Kidney (tissue), 22 donors: ENCODE measurements at places on chromosomes 5 and 9. TPM values are rescaled to one million over a fixed set of nuclear protein-coding genes. Genes with fewer than 3 reads are reported as not detected.

DNA sequence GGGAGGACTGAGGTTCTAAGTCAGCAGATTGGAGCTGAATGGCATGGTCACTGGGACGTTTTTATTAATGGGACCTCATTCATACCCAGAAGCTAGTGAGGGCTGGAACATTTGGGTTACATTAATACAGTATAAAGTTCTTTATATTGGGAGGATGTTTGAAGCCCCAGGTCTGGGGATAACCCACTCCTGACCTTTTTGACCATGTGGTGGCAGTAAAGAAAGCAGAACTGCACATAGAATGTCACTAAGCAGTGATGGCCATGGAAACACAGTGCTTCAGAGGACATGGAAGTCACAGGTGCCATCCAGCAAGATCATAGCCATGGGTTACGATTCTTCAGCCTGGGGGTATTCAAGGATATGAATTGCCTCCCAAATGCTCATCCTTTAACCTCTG, 176.0 kb downstream of the ATP10B start:
- H3K27me3 ChIP-seq: no peaks in the 10 kb centered on the region
- no peaks in the 10 kb centered on the region for H3K36me3 ChIP-seq

GRCh38 chr9:125604196-125604595, 102.8 kb downstream of the MAPKAP1 start:
- H3K27me3 ChIP-seq: no peaks in the 10 kb centered on the region
- DNase-seq: no peak
- no peak overlapping the region for H3K27ac ChIP-seq
- no peaks in the 10 kb centered on the region for H3K4me1 ChIP-seq
- no peaks in the 10 kb centered on the region for H3K36me3 ChIP-seq

GRCh38 chr5:112312295-112313275, 106.5 kb downstream of the EPB41L4A start:
- no peaks in the 10 kb centered on the region for H3K36me3 ChIP-seq
- H3K27me3 ChIP-seq: no peaks in the 10 kb centered on the region
- DNase-seq: no peak
- no peak overlapping the region for H3K27ac ChIP-seq

DNA sequence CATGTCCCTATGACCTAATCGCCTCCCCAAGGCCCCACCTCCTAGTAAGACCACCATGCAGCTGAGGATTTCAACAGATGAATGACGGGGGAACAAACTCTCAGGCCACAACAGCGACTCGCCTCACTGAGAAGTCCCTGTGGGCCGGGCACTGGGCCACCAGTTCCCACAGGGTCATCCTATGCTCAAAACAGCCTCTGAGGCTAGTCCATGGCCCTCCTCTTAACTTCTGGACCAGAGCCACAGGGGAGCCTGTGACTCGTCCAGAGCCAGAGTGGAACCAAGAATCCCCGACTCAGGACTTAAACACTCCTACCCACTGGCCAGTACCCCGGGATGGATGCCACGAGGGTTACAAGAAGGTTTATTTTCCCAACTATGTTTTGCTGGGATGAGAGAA, 12.3 kb downstream of the GFPT2 start:
- no peaks in the 10 kb centered on the region for H3K36me3 ChIP-seq
- no peak overlapping the region for H3K4me3 ChIP-seq
- H3K27me3 ChIP-seq: no peaks in the 10 kb centered on the region
- no peak for DNase-seq
- H3K4me1 ChIP-seq: no peaks in the 10 kb centered on the region

Gene ARHGEF39
- 0.72 TPM for total RNA-seq
